Mesangial cell (primary cell): ENCODE measurements at places on chromosomes 1 and 21. TPM values are rescaled to one million over a fixed set of nuclear protein-coding genes. Genes with fewer than 3 reads are reported as not detected.

Gene DIRAS3
- total RNA-seq = 17.6 and 29.0 TPM in 2 replicates

Gene DMRTA2
- total RNA-seq = not detected in 2 replicates

Gene GPR137B
- 12.4 and 26.2 TPM in 2 replicates for total RNA-seq

Gene ADORA3
- total RNA-seq = not detected in 2 replicates

Gene ZMYM1
- total RNA-seq = 4.7 and 9.8 TPM in 2 replicates

Gene CSMD2
- 0.13 and 0.16 TPM in 2 replicates for total RNA-seq

Gene CDC42BPA
- 19.6 and 20.2 TPM in 2 replicates for total RNA-seq

Gene UQCRHL
- total RNA-seq = 0.51 and 0.65 TPM in 2 replicates
